ENCODE measurements at places on chromosomes 1 and 21.

GRCh38 chr1:230611128-230611877, 31.0 kb upstream of the COG2 start:
- DNase-seq = no peak

GRCh38 chr1:236002025-236002390, 62.9 kb downstream of the NID1 start:
- DNase-seq = no peak

DNA sequence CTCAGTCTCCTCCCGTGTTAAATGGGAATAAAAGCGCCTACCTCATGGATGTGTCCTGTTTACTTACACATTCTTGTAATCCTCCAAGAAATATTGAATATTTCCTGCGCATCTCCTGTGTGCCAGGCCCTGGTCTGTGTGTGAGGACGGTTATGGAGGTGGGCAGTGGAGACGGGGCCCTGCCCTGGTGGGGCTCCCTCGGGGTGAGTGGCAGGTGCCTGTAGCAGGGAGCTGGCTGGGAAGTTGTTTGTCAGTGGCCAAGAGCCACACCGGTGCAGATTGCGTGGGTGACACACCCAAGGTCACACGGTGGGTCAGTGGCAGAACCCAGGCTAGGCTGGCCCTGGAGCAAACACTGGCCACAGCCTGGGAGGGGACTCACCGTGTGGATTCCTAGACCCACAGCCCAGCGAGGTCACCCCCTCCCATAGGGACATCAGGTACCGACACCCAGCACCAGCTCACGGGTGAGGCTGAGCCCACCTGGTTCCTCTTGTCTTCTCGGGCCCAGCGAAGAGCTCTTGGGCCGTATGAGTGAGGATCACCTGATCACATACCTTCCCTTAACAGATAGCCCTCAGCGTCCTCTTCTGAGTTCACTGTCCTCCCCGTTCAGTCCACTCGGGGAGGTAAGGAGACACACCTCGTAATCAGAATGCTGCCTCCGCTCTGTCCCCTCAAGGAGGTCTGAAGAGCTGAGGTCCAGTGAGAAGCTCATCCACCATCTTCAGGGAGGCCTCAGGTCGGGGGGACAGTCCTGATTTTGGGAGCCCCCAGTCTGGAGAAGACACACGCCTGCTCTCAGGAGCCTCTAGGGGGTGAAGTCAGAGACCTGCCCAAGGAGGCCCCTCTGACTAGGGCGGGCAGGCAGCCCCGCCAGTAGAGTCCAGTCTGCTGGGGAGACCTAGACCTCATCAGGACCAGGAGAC, 349.6 kb downstream of the MATN1 start:
- no peak for DNase-seq

DNA sequence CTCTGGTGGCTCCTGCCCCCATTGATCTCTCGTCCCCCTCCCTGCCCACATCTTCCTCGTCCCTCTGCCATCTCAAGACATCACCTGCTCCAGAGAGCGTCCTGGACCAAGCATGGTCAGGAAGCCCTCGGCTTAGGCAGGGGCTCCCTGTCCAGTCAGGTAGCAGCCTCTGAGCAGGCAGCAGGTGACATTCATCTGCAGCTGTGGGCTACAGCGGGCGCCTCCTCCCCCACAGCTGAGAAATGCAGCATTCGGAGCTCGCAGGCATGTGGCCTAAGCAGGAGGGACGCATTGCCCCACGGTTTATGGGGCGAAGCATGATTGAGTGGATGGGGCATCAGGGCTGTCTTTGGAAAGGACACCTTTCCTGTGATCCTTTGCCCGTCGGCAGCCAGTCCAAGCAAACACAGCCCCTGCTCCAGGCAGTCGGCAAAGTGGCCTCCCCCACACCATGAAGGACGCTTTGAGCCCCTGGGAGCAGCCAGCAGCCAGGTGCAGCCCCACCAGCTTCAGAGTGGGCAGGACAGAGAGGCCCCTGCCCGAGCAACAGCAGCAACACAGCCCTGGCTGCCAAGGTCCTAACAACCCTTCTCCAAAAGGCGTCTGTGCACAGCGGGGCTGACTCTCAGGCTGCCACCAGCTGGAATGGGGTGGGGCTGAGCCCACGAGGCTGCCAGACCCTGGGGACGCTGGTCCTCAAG, 234.1 kb upstream of the VAMP3 start:
- no peak for DNase-seq

DNA sequence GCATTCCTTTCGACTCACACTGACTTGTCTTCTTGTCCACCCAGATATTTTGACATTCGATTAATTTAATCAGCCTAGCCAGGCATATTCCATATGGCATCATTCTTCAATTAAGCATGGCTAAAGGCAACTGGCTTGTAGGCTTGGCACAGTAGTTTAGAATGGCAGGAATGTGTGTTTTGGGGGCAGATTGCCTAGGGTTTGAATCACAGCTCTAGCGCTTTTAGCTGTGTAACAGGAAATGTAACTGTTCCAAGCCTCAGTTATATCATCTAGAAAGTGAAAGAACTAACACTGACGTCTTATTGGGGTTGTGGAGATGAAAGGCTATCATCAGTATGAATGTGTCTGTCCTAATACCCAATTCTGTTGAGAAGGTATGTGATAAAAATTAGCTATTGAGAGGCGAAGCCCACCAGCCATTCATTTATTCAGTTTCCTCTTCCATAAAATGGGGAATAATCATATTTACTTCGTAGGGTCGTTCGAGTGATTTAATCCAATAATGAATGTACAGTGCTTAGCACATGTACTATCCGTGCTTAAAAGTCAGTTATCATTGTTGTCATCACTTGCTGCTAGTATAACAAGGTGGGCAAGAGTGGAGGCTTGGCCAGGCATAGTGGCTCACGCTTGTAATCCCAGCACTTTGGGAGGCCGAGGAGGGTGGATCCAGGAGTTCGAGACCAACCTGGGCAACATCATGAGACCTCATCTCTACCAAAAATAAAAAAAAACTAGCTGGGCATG, 41.6 kb upstream of the GRHL3 start:
- DNase-seq = no peak

DNA sequence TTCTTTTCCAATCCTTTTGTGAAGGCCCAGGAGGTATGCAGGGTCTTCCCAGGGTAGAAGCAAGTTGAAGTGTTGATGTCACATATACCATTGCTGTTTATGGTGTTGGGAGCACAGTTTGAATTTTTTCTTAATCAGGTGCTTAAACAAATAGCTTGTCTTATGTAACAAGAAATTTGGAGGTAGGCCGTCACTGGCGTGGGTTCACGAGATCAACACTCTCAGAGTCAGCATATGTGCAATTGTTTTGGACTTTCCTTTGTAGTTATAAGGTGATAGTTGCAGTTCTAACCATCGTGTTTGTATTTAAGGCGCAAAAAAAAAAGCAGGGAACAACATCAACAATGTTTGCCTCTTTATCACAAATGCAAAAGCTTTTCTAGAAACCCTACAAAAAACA, 13.3 kb downstream of the FNBP1L start:
- no peak for DNase-seq

GRCh38 chr1:80542231-80542630, 1258.5 kb upstream of the ADGRL2 start:
- DNase-seq = no peak

GRCh38 chr1:170240409-170240808, 94.7 kb downstream of the NTMT2 start:
- DNase-seq = no peak
